ENCODE measurements at places on chromosomes 11 and 22.
A peak's percentile ranks its signal among the peaks of the same experiment; 100 is the strongest.

- no peak for DNase-seq
Measured at GRCh38 chr11:48216510-48216909, at the start of gene OR4B1. OR4B1 (plus strand) TSS chr11:48216810; CDS start chr11:48216810, 0 bp downstream.

GRCh38 chr11:72411623-72412419 lies 22.5 kb downstream of the CLPB start:
- peak; percentile 34 for DNase-seq

- no peak for DNase-seq
Measured at GRCh38 chr22:46678785-46679700, 58.9 kb downstream of the GRAMD4 start.

DNA sequence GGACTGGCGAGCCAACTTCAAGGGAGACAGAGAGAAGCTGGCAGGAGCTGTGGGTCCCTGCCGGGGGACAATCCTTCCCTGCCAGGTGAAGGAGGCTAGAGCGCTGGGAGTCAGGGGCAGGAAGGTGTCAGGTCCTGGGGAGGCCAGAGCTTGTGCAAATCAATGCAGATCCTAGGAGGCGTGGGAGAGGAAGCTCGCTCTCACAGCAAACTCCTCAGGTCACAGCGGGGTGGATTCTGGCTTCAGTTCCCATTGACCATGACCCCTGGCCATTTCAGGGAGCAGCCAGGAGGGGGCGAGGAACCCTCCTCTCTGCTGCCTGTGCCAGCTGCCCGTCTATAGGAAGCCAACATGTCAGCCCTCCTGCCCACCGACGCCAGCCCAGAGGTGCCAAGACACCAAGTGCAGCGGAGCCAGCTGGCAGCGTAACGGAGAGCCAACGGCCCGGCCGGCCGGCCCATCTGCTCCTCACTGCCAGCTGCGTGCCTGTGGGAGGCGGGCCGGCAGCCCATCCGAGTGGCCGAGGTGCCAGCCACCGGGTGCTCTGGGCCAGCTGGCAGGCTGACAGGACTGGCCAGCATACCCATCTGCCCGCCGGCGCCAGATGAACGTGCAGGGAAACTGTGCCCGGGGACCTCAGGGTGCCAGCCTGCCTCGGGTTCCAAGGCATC lies 374.8 kb downstream of the MIAT start:
- DNase-seq: peak; percentile 77

GRCh38 chr22:31692186-31692886 lies 30.3 kb upstream of the PISD start:
- DNase-seq: no peak

DNA sequence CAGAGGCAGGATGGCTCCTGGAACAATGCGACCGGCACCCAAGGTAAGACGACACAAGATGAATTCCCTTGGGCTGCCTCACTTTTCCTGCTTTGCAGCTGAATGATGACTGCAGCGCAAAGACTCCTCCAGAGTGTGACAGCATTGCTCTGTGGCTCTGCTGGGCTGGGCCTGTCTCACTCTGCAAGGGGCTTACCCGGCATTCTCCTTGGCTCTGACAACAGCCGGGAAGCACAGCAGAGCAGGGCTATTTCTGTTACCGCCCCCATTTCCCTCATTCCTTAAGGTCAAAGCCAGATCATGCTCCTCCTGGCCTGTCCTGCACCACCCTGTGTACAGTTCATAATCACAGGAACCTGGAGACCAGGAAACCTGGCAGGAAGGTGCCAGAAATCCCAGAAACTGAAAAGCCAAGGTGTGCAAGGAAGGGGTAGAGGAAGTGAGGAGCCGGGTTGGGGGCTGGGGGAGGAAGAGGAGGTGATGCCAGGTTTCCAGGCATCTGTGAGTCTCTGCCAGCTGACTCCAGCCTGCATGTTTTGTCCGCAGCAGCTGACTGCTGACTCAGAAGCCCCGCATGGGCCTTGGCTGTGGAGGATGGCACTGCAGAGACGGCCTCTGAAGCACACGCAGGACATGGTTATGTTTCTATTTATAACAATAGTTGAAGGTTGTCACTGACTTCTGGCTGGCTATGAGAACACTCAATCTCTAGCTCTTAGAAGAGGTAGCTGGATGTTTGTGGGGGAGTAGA lies 113.6 kb downstream of the MICAL3 start:
- DNase-seq: peak; percentile 83

- no peak for DNase-seq
Measured at GRCh38 chr11:35822815-35823495, 120.9 kb upstream of the LDLRAD3 start.

- DNase-seq: no peak
Measured at GRCh38 chr11:111925953-111926352, 7.2 kb downstream of the C11orf52 start.

GRCh38 chr11:68355471-68355870 lies 43.1 kb downstream of the LRP5 start:
- no peak for DNase-seq

GRCh38 chr11:96178887-96179279 lies 164.1 kb downstream of the MAML2 start:
- DNase-seq: peak; percentile 85

- DNase-seq: no peak
Measured at GRCh38 chr22:31243339-31244045, 31.4 kb downstream of the LIMK2 start.

DNA sequence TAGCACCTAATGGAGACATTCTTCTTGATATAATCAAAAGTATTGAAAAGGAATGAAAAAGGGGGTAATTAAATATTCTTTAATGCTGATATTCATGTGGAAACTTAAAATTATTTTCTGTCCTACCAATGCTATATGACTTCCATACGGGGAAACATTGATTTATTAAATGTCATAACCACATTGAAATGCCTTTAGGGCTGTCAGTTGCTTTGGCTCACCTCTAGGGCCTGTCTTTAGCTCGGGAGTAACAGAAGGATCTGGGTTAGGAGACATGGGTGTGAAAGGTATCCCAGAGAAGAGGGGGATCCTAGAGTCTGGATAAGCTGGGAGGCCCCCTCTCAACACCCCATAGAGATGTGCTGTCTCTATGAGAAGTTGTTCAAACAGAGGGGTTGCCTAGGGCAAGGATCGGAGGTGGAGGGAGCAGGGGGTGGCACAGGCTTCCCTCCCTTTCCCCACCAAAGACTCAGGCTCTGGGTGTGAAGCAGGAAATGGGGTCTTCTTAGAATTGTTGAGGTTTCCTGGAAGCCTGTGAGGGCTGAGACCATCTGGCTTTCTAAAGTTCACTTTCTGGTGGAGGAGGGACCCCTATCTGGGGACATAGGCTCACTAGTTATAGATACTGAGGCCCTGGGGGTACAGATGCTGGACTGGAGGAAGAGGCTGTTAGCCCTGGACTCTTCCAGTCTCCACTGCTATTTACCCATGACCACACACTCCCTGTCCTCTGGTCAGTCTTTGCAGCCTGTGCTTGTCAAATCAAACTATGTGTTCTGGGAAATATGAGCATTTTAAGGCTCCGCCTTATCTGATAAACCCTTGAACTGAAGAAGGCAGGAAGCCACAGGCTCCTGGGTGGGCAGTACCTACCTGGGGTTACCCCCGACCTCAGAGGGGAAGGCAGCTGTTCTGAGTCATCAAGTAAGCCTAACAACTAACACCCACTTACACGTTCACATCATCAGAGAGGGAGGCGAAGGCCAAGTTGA lies 55.8 kb upstream of the RRAS2 start:
- no peak for DNase-seq
